Stimulated activated CD8-positive, alpha-beta memory T cell treated with anti-CD3 and anti-CD28 coated beads, Interleukin-12 subunit alpha, Interleukin-12 subunit beta, amount 100 ng/mL, for 1 hour (primary cell): ENCODE measurements at places on chromosomes 12 and 14.

GRCh38 chr12:112148031-112148513 lies 22.7 kb downstream of the TRAFD1 start:
- no peak for DNase-seq

DNA sequence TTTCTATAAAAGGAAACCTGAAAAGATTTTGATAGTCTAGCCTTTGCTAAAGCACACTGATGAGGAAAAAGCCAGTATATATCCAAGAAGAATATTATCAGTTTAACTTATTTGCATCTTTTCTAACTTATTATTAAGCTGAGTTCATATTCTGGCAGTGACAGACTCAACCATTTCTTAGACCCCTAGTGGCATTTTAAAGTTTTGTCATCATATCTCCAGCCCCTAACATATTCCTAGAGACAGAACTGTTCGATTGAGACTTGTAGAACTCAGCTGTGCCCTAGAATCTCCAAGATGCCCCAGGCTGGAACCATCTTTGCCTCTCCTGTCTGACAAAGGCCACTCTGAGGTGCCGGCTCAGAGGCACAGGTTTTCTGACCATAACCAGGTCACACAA lies 365.6 kb downstream of the NELL2 start:
- no peak for DNase-seq

DNA sequence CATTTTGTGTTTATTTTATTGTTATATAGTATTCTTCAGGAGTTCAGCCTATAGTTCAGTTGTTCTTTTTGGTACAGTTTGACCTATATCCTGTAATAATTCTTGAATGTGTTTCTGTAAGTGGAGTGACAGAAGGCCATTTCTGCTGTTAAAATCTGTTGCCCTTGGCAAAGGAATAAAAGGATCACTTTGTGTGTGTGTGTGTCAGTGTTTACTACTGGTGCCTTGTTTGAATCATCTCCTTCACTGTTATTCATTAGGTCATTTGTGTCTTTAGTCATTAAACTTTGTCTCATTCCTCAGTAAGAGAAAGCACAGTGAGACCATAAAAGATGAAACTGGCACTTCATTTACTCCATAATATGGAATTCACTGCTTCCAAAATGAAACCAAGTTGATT lies 130.7 kb downstream of the TMTC2 start:
- DNase-seq = no peak

GRCh38 chr12:95859344-95859816 lies 628 bp downstream of the SNRPF start:
- DNase-seq = no peak

- no peak for DNase-seq
These were observed 142.7 kb downstream of the RAD51B start for GRCh38 chr14:67962215-67962644.
